ENCODE measurements at places on chromosomes 4 and X.

DNA sequence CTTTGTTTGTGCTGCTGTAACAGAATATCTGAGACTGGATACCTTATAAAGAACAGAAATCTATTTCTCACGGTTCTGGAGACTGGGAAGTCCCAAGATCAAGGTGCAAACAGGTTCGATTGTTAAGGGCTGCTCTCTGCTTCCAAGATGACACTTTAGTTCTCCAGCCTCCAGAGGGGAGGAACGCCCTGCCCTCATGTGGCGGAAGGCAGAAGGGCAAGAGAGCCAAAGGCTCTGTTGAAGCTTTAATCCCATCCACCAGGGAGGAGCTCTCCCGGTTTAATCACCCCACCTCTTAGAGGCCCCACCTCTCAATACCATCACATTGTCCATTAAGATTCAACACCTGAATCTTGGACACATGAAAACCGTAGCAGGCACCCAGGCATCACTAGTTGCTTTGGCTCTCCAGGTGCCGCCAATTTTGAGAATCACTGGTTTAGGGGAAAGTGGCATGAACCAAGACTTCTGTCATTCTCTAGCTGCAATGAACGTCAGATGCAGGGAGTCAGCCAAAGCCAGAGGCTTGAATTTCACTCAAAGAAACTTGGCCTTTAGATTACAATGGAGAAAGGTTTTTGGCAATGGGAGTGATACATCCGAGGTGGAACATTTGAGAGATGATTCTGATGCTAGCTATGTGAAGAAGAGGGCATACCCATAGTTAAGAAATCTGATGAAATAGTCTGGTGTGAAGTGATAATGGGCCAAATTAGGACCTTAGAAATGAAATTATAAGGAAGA, 15.7 kb downstream of the FHL1 start:
- DNase-seq: no peak

DNA sequence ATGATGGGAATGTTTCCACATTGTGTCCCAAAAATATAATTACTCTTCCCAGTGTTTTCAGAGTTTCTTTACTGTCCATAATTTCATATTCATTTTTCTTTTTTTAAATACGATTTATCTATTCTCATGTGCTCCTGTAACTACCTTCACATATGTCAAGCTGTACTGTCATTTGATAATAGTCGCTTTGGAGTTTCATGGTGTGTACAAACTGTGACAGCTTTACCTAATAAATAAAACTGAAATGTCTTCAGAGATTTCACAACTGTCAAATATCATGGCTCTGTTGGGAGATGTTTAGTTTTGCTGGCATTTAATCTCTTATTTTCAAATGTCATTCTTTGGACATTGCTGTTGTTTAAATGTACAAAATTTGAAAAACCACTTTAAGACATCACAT, 450.2 kb downstream of the TLL1 start:
- no peak for DNase-seq

DNA sequence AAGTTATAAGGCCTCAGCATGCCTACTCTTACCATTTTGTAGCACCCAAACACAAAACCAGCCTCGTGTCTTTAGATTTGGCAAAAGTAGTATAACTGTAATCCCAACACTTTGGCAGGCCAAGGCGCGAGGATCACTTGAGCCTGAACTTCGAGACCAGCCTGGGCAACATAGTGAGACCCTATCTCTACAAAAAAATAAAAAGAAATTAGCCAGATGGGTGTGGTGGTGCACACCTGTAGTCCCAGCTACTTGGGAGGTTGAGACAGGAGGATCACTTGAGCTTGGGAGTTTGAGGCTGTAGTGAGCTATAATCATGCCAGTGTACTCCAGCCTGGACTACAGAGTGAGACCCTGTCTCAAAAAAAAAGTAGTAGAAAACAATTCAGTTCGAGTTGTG, 17.6 kb downstream of the SYAP1 start:
- no peak for DNase-seq

DNA sequence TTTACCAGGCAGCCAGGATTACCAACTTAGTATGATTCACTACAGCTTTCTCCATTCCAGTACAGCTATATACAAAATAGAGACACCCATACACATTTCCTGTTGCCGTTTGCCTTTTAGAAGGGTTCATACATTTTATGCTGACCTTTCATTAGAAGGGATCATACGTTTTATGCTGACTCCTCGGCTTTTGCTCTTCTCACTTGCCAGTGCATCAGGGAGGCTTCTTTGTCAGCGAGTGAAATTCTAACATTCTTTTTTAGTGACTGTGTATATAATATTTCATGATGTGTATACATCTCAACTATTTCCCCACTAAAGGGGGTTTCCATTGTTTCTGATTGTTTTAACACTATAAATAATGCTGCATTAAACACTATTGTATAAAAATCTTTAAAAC, 552.6 kb downstream of the TRIML1 start:
- no peak for DNase-seq

Measured in hematopoietic multipotent progenitor cell (in vitro differentiated cells).